ENCODE measurements at places on chromosomes 3 and 15.
A peak's percentile ranks its signal among the peaks of the same experiment; 100 is the strongest.

- no peak overlapping the region for H3K4me3 ChIP-seq
- no peak overlapping the region for H3K27ac ChIP-seq
- H3K27me3 ChIP-seq = no peaks in the 10 kb centered on the region
- H3K36me3 ChIP-seq = no peaks in the 10 kb centered on the region
Measured at GRCh38 chr3:182323898-182324297, 469.4 kb upstream of the ATP11B start.

- peak overlapping the region; percentile 49 for H3K4me3 ChIP-seq
- H3K4me1 ChIP-seq = peaks cover 19% of the 10 kb centered on the region
- no peak for DNase-seq
- H3K27ac ChIP-seq = no peak overlapping the region
Measured at GRCh38 chr3:38268087-38268486, 2.5 kb downstream of the SLC22A13 start.

- H3K36me3 ChIP-seq = peaks cover 23% of the 10 kb centered on the region
- peaks cover 35% of the 10 kb centered on the region for H3K27me3 ChIP-seq
- peak overlapping the region; percentile 54 for H3K27ac ChIP-seq
- no peak for DNase-seq
- H3K4me1 ChIP-seq = peaks cover 7% of the 10 kb centered on the region
Measured at GRCh38 chr3:197010556-197011351, 18.9 kb downstream of the MELTF start.

- no peaks in the 10 kb centered on the region for H3K4me1 ChIP-seq
- no peak for DNase-seq
- no peak overlapping the region for H3K27ac ChIP-seq
- H3K4me3 ChIP-seq = no peak overlapping the region
- H3K36me3 ChIP-seq = no peaks in the 10 kb centered on the region
Measured at GRCh38 chr15:79495775-79496174, 63.6 kb downstream of the MINAR1 start.

- no peak for DNase-seq
- no peaks in the 10 kb centered on the region for H3K36me3 ChIP-seq
- no peaks in the 10 kb centered on the region for H3K4me1 ChIP-seq
- H3K27ac ChIP-seq = no peak overlapping the region
Measured at GRCh38 chr15:39735120-39735717, 47.4 kb downstream of the FSIP1 start.

- DNase-seq = no peak
- no peaks in the 10 kb centered on the region for H3K4me1 ChIP-seq
- H3K27me3 ChIP-seq = no peaks in the 10 kb centered on the region
- no peak overlapping the region for H3K27ac ChIP-seq
- H3K4me3 ChIP-seq = no peak overlapping the region
Measured at GRCh38 chr3:95172164-95172943, 1109.5 kb downstream of the NSUN3 start.

DNA sequence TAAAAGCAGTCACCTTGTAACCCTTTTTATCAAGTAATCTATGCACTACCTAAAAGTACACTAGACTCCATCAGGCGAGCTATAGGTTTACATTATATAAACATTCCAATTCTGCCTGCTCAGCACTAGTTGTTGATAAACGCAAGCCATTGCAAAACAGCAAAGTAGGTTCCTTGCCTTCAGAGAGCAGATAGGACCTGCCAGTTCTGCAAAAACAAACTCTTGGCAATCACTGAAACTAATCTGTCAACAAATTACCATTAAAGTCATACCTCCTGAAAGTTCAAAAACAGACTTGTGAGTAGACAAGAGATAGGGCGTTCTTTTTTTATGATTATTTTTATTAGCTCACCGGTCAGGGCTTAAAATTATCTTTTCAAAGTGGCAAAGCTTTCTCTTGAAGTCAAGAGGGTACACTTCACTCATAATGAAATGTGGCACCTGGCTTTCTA, 392.5 kb downstream of the FOXP1 start:
- H3K27ac ChIP-seq = peak overlapping the region; percentile 44
- peaks cover 39% of the 10 kb centered on the region for H3K36me3 ChIP-seq
- no peak overlapping the region for H3K4me3 ChIP-seq
- no peak for DNase-seq

DNA sequence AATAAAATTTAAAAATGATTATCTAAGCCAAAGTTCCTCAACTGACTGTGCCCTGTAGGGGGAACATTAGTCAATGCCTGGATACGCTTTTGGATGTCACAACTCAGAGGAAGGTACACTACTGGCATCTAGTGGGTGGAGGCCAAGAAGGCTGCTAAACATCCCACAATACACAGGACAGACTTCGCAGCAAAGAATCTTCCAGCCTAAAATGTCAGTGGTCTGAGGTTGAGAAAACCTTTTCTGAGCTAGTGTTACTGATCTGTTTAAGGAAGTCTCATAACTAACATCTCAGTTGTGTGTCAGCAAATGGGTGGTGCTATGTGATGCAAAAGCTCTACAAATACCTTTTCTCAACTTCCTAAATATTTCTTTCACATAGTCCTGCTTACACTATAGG, 20.9 kb upstream of the LDHAL6B start:
- H3K4me1 ChIP-seq = peaks cover 16% of the 10 kb centered on the region
- no peaks in the 10 kb centered on the region for H3K27me3 ChIP-seq
- H3K27ac ChIP-seq = no peak overlapping the region
- no peak overlapping the region for H3K4me3 ChIP-seq

GRCh38 chr15:78177447-78177873, 28.3 kb downstream of the IDH3A start:
- no peak overlapping the region for H3K4me3 ChIP-seq
- H3K4me1 ChIP-seq = peaks cover 29% of the 10 kb centered on the region
- DNase-seq = no peak
- peaks cover 14% of the 10 kb centered on the region for H3K36me3 ChIP-seq
